Hematopoietic multipotent progenitor cell treated with erythropoietin and hydrocortisone succinate and interleukin-3 and kit ligand, for 4 days (in vitro differentiated cells): ENCODE measurements at places on chromosomes 16 and 17.

DNA sequence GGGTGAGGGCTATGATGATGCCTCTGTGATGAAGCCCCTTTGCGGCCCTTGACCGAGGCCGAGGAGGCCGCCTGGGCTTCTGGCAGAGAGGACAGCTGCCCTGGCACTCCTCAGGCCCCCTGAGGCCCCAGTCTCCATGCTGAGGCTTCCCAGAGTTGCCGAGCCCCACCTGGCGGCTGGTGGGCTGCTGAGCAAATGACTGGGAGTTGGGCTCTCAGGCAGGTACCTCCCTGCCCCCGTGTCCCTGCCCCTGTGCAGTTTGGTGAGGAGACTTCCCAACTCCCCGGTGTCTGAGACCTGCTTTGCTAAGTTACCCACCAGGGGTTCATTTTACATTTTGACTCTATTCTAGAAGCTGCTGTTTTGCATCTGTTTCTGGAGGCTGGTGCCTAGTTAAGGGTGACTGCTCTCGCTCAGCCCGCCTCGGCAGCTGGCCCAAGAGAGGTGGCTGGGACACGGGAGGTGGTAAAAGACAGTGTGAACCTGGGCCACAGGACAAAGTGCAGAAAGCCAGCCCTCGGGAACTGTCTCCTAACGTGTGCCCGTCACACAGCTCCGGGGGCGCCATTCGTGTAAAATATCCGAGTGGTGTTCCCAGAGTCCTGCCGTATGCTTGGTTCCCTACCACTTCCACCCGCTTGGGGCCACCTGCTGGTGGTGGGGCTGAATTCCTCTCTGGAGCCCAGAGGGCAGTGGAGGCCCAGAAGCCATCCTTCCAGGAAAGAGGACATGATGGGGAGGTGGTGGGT lies 134.5 kb downstream of the RAB11FIP4 start:
- no peak for DNase-seq

DNA sequence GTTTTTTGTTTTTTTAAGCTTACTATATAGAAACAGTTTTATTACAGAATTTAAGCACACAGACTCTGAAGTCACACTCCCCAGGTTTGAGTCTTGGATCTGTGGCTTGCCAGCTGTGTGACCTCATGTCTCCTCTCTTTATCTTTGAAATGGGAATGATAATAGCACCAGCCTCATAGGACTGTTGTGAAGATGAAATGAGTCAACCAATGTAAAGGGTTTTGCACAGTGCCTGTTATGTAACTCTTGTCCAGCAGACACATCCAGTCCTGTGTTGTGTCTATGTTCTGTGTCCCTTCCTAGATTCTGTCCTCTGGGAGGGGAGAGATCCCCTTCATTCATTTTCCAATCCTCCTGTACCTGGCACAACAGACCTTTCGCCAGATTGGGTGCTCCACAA lies 3.1 kb upstream of the CPD start:
- no peak for DNase-seq

DNA sequence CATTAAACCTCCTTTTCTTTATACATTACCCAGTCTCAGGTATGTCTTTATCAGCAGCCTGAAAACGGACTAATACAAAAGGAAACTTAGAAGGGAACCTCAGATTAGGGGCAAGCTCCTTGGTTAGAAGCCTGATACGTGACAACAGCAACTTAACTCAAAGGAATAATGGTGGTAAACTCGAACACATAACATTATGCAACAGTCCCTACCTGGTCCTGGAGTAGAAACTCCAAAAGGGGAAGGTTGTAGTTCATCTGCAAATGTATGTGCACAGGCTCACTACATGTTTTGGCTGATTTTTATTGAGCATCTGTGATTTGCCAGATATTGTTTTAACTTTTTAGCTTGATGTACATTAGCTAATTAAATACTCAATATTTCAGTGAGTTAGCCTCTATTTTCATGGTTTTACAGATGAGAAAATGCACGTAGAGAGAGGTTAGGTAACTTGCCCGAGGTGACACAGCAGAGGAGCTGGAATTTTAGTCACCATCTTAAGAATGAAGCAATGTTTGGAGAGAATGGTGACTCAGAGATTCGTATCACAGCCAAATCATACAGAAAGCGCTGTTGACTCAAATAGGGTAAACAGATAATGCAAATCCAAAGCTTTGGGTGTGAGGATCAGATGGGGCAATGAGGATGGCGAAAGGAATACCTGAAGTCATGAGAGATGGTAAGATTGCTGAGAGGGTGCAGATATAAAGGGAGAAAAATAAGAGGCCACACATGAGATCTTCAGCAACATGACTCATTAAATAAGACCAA lies 194.9 kb upstream of the RBFOX1 start:
- no peak for DNase-seq

DNA sequence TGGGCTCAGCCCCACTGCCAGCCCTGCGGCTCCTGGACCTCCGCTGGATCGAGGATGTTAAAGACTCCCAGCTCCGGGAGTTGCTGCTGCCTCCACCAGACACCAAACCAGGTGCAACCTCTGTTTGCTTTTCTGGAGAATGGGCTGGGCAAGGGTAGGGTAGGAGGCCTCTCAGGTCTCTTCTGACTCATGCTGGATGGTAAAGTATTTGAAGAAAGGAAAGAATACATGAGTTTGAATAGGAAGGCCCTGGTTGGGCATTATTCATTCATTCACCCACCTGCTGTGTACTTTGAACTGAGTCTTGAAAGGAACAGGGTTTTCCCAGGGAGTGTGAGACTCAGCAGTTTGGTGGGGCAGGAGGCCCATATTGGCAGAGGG lies 6.5 kb upstream of the ORAI3 start:
- no peak for DNase-seq

GRCh38 chr16:10878328-10878643 lies 1.3 kb downstream of the CIITA start:
- DNase-seq: no peak

- DNase-seq: no peak
Observed at GRCh38 chr17:31754239-31754945, 104.7 kb downstream of the COPRS start.

- no peak for DNase-seq
Observed at GRCh38 chr16:27859020-27859419, 204.5 kb downstream of the GSG1L start.

DNA sequence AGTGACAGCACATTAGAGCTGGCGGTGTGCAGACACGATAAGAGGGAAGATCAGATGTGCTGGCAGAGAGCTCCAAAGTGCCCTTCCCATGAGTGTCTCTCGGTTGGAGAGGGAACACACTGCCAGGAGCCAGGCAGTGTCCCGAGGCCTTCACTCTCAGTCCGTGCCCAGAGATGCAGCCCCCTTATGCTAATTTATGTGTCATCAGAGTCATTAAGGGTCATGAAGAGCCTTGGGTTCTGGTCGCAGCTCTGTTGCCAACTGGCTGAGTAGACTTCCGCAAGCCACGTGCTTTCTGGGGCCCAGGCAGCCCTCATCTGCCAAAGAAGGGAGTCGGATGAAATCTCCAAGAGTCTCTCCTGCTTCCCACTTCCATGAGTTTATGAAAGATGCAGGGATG lies 232.5 kb downstream of the MSI2 start:
- DNase-seq: no peak

- DNase-seq: peak; percentile 73
Observed at GRCh38 chr17:31678431-31678830, 180.6 kb downstream of the COPRS start.

- peak; percentile 91 for DNase-seq
Observed at GRCh38 chr17:47981462-47981861, 10.5 kb downstream of the CDK5RAP3 start.

GRCh38 chr17:62791235-62791734 lies 16.8 kb downstream of the MARCHF10 start:
- DNase-seq: peak; percentile 41

GRCh38 chr16:17470182-17470907 lies 415 bp downstream of the XYLT1 start:
- DNase-seq: peak; percentile 44

- no peak for DNase-seq
Observed at GRCh38 chr17:57502811-57503241, 242.3 kb downstream of the CCDC182 start.

DNA sequence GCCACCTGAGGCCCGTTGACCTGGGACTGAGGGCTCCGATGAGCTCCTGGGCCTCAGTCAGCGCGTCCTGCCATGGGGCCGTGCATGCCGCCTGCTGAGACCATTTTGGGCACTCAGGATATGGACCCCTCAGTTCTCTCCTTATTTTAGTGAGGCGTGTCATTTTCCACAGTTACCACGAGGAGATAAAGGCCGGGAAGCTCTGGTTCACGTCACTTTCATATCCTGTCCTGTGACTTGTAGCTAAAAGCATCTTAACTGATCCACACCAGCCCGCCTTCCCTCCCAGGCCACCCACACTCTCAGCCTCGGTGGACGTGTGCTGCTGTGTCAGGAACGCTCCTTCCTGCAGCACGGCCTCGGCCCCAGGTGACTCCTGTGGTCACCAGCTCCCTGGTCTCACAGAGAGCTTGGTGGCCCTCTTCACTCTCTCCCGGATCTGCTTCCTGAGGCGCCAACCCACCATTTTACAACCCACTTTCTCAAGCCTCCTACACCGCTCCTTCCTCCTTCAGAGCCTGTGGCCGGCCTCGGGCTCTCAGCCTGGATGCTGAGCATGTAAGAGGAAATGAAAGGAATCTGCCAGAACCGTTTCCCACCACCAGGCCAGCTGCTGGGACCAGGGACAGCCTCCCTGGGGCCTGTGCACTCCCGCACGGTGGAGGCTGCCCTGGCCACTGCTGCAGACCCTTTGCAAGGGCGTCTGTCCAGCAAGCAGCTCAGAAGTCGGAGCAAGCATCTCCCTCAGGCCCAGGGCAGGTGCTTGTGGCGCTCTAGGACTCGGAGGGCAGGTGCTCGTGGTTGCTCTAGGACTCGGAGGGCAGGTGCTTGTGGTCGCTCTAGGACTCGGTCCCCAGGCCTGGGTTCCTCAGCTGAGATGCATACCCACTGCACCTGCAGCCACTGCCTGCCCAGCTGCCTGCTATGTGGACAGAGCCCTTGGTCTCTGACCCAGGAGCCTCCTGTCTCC lies 23.9 kb upstream of the FASN start:
- DNase-seq: peak; percentile 45

GRCh38 chr16:1010251-1010650 lies 28.7 kb downstream of the SOX8 start:
- DNase-seq: peak; percentile 8

DNA sequence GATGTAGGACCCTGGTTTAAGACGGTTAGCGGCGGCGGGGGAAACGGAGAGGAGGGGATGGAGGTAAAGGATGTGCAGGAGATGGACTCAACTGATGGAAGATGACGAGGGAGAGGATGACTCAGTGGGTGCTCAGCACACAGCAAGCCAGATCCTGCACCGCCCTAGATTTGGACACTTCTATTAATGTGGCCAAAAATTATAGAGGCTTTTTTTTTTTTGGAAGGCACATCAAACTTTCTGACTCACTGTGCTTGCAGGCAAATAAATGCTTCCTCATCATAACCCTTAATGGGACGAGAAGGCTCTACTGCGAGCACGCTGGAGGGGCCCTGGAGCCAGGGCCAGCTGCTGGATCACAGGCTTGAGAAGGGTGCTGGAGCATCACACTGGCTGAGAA lies 36.0 kb downstream of the RTN4RL1 start:
- no peak for DNase-seq

DNA sequence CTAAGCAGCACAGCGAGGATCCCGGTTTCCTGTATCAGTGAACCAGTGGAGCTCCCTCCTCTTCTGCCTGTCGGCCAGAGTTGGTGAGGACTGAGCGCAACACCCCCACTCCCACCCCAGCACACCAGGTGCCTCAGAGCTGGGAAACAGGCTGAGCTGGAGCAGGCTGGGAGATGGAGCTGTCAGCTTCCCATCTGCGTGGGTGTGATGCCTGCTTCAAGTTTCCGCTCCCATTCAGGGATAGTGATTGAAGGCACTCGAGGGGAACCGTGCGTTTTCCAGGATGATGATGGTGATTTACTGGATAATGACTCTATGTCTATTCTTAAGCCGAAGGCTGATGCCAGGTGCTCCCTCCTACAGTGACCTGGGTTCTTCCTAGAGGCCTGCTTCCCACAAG lies 144.5 kb downstream of the TMEM132E start:
- no peak for DNase-seq

DNA sequence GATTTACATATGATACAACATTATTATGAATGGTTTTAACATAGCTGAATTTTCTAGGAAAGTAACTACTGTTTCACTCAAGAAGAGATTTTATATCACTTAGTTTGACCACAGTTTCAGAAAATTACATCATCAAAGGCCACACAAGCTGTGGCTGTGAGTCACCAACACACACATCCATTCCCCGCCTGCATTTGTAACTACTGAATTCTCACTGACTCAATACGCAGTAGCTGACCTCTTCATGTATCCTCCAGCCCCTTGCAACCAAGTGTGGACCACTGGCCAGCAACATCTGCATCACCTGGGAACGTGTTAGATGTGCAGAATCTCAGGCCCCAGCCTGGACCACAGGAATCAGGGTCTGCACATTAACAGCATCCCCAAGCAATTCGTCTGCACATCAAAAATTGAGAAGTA lies 197.6 kb downstream of the XYLT1 start:
- DNase-seq: peak; percentile 74

DNA sequence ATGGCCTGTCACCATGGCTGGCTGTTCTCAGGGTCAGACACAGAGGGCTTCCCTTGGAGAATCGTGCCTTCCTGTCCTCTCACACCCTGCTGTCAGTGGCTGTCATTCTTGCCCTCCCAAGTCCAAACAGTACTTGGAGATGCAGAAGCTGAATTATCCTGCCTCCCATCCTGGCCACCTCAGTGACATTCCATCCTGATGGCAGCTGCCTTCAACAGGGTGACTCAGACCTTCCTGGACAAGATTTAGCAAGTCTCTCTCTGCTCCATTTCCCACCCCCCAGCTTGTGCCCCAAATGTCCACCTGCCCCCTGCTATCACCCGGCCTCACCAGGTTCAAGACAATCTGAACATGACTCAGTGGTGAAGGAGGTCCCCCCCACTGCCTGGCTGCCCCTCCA lies 4.8 kb upstream of the KRT36 start:
- DNase-seq: no peak

GRCh38 chr17:15268461-15268860 lies 3.3 kb upstream of the PMP22 start:
- DNase-seq: no peak

- peak; percentile 56 for DNase-seq
Observed at GRCh38 chr17:48375356-48375755, 54.7 kb downstream of the SKAP1 start.

DNA sequence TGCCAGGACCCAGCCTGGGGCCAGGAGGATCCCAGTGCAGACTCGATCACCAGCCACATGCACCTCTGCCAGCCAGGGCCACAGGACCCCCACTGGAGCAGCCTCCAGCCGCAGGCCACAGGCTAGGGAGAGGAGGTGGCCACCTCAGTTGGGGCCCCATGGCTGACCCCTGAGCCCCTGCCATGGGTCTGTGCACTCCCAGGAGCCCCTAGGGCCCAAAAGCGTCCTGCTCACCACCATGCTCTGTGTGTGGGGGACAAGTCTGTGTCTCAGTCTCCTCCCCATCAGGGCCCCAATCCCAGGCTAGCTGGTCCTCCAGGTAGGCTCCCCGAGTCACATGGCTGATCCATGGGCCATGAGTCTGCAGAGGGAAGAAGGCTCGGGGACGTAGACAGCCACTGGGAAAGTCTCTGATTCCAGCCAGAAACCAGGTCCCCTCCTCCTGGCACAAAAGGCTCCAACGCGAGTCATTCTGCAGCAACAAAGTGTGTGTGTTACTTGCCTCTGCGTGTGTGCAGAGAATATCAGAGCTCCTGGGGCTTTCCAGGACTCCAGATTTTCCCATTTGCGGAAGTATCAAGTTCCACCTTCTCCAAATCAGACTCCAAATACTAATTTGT lies 6.1 kb upstream of the PRSS8 start:
- no peak for DNase-seq
